AG10803 (cell line): ENCODE measurements at places on chromosomes 7 and 10.

GRCh38 chr10:96017191-96017687 is 26.1 kb upstream of the CCNJ start:
- DNase-seq: peak; percentile 55

GRCh38 chr7:12655161-12655560 is 32.3 kb upstream of the ARL4A start:
- DNase-seq: no peak

DNA sequence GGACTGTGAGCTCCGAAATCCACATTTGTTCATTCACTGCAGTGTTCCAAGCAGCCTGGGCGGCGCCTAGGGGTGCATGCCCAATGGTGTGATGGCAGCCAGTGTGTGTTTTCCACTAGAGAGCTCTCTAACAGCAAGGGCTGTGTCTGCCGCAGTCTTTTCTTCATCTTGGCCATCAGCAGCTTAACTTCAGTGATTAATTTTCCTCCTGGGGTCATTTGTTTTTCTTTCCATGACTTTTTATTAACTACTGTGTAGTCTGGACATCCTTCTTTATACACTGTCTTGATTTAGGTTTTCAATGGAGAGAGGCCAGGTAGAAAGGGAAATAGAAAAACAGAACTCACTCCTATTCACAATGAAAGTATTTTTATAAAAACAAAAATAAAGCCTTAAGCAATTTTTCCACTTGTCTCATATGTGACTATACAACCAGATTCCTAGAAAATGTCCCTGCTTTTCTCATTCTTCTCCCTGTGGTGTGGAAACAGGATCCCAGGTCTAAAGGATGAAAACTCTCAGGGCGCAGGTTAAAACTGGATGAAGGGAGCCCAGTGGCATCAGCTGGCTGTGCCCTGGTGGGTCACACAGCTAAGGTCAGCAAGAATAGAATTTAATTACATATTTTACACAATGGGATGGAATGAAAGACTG is 176.8 kb downstream of the PKD1L1 start:
- DNase-seq: peak; percentile 44

- peak; percentile 98 for DNase-seq
These were observed 35.5 kb upstream of the DGKI start for GRCh38 chr7:137882261-137882668.

GRCh38 chr10:29056729-29057128 is 232.1 kb upstream of the LYZL1 start:
- DNase-seq: no peak

DNA sequence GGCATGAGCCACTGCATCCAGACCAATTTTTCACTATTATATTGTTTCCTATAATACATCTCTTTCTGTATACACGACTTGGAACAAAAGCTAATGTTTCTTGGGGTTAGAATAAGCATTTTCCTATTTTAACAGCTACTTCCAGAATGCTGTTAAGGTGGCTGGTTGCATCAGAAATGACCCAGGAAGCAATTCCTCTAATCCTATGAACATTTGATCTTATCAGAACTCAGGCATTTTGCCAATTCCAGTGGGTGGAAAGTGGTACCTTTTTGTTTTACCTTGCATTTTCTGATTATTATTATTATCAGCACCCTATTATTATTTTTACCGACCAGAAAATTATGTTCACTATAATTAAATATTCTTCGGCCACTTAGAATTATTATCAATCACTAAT is 73.3 kb downstream of the NDUFB2 start:
- no peak for DNase-seq

DNA sequence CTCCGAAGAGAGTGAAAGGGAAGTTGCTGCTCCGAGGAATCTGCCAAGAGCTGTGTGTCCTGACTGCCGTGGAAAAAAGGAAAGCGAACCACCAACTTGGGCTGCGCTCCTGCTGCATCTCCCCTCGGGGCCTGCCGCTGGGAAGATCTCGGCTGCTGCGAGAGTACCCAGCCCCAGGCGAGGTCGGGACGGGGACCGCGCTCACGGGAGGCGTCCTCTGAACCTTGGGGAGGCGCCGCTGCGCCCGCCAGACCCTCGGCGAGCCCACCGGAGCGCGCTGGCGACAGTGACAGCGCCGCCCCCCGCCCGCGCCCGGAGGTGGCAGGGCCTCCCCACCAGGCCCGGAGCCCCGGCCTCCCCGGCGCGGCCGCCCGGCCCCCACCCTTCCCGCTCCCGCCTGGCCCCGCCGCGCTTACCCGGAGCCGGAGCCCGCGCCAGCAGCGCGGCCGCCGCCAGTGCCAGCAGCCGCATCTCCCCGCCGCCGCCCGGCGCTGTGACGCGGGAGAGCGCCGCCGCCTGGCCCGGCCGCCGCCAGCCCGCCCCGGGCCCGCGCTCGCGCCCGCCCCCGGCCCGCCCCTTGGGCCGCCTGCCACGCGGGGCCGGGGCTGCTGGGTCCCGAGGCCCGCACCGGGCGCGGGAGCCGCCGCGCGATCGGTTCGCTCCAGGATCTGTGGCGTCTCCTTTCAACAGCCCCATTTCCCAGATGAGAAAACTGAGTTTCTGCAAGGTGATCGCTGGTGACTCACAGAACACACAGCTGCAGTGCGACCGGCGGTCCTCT is at the start of gene VSTM4:
Gene VSTM4 (minus strand): TSS at position 508 of the 781 bp plus-strand sequence. CDS start 37 bp downstream, at position 471.
- peak; percentile 60 for DNase-seq

GRCh38 chr10:67537906-67538305 is 158.1 kb downstream of the CTNNA3 start:
- DNase-seq: no peak

DNA sequence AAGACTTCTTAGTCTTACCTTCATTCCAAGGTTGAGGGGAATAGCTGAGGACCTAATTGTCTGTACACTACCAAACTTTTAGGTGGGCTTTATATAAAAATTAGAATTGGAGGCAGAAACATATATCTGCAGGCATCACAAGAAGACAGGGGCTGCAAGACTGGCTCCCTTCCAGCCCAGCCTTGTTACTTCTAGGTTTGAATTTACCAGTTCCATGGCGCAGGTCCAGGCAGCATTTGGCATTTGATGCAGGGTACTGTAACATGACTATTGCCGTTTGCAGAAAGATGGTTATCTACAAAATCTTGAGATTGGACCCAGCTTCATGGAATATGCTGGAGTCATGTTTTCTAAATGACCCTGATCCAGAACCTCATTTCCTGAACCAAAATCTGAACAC is 105.4 kb upstream of the RHOBTB1 start:
- no peak for DNase-seq

DNA sequence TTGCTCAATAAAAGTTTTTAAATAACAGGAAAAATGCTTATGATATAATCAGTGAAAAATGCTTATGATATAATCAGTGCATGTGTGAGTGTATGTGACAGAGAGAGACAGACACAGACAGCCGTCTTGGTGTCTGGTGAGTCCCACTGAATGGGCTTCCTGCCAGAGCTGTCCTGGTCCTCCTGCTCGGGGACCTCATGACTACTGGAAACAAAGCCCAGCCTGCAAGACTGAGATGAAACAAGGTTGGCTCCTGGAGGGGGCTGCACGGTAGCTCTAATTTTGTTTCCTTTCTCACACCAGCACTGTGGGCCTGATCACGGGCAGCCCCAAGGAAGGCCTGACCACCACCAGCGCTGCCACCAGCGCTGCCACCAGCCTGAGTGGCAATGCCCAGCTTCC is 57.3 kb downstream of the NRP1 start:
- peak; percentile 69 for DNase-seq

DNA sequence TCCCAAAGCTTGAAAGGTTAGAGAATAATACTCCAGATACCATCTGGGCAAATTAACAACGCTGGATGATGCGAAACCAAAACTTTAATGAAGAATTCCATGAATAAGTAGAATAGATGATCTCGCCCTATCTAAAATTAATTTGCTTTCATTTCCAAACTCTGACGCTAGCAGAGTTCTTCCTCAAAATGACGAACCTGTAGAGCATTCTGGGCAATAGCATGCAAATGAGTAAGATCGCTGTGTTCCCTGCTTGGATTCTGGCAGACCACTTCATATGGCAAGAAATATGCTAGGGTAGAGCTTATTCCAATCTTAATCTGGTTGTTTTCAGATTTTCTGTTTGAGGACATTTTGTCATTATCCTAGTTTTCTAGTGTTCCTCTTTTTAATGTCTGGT is 36.1 kb upstream of the SMNDC1 start:
- DNase-seq: no peak

- DNase-seq: no peak
These were observed 26.6 kb downstream of the TRIL start for GRCh38 chr7:28931565-28931964.

DNA sequence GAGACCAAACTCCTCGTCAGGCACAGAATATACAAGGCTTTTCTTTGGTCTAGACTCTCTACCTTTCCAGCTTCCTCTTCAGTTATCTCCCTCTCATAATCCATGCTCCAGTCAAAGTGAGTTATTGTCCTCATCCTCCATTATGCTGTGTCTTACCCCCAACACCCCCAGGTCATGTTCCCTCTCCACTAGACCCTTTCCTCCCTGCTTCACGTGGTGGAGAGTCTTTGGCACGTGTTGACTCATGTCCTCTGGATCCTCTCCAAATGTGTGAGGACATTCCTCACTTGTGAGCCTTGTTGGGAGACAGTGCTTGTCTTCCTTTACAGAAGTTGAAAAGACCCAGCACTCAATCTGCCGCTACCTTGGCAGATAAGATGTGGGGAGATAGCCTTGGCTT is 36.0 kb upstream of the DLD start:
- DNase-seq: peak; percentile 10

DNA sequence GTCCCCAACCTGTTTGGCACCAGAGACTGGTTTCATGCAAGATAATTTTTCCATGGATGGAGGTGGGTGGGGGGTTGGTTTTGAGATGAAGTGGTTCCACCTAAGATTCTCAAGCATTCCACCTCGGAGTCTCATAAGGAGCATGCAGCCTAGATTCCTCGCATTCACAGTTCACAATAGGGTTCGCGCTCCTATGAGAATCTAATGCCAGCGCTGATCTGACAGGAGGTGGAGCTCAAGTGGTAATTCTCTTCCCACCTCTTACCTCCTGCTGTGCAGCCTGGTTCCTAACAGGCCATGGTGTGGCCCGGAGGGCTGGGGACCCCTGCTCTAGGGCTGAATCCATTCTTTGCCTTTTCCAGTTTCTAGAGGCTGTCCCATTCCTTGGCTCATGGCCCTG is 19.1 kb upstream of the CDK1 start:
- no peak for DNase-seq

GRCh38 chr7:87060288-87060537 is 759 bp upstream of the ELAPOR2 start:
- DNase-seq: no peak

GRCh38 chr10:116845823-116846222 is 3.5 kb upstream of the ENO4 start:
- no peak for DNase-seq

GRCh38 chr7:156942708-156943090 is 6.8 kb upstream of the NOM1 start:
- no peak for DNase-seq

DNA sequence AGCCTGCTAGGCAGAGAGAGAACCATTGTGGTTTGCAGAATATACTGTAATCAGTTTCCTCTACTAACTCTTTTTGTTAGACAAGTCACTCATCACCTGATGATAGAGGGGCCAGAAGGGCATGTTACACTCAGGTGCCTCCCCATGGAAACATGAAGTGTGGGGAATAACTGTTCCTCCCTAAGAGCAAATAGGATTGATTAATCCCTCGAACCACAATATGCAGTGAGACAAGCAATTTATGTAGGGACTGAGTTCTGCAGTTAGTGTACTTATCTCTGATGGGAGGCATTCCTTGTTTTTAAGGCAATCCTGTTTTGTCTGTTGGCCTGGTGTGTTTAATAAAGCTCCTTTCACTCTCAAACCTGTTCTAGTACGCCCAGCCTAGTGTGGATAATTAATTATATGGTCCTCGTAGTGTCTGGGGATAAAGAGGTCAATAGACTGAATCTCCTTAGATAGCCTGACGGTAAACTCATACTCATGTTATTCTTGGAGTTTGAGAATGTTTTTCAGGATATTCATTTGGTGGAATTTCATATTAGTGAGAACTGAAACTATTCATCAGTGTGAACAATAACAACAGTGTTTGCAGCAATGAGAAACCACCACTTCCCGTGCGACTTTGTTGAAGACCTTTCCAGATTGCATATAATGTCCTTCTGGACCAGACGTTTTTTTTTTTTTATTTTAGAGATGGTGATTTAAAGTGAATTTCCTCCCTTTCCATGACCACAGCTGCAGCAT is 344.8 kb upstream of the FZD8 start:
- no peak for DNase-seq

GRCh38 chr7:123022576-123022975 is 27.1 kb upstream of the TAS2R16 start:
- DNase-seq: peak; percentile 3

DNA sequence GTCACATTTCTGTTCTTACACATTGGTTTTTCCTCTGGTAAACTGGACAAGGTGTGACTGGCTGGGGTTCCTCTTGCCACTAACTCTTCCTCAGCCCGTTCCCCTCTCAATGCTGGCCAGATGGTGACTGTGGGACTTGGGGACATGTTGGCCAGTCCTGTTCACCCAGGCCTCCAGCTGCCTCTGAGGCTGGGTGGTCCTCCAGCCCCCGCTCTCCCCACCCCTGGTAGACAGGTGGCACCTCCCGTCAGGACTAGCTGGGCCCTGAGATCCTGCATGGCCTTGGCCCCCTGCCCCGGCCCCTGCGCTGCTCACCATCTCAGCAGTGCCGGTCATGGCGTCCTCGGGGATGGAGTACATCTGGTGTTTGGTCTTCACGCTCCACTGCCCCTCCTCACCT is 10.8 kb upstream of the MYL7 start:
- no peak for DNase-seq

DNA sequence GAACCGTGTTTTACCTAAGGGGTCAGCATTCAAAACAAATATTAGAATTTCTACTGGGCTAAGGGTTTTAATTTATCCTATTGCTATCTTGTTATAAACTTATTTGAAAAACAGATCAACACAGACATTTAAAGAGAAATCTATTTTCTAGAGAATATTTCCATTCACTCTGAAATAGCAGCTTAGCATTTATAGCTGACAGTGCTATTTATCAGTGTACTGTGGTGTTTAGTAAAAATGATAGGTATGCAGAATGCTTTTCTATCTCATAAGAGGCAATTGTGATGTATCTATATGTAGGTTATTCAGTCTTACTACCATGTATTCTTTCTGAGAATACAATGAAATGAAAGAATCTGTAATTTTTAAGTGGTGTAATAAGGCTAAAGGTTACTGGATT is 1077.4 kb downstream of the REEP3 start:
- DNase-seq: no peak

DNA sequence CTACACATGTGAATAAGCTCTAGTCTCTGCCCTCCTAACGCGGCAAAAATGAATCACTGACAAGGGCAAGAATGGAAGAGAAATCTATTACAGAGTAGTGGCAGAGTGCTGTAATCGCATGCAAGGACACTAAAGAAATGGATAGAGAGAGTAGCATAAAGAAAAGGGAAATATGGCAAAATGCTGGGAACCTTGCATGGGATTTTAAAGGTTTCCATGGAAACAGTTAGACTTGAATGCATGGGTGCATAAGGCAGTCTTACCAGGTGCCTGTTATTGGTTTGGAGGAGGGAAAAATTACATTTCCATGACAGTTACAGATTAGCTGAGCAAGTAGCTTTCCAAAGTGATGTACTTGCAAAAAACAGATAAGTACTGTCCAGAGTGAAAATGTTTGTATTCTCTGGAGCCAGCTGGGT is 233.4 kb downstream of the PTN start:
- peak; percentile 2 for DNase-seq
